ENCODE measurements at places on chromosomes 2 and 18.

GRCh38 chr2:118207889-118208288 is 119.6 kb downstream of the INSIG2 start:
- no peak for DNase-seq

DNA sequence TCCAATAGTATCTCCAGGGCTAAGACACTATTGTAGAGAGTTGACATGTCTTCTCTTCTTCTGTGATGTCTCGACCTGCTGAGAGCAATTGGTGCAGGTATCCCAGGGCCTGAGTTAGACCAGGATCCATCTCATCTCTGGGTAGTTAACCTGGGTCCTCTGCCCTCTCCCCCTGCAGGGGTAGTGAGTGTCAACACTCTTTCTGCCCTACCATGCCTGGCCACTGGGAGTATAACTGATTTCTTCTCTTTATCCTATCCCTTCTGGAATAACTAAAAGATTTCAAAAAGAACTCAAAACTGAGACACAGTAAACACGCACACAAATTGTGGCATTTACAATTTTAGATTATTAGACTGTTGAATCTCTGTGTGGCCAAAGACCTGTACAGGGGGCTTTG is 20.8 kb upstream of the SIX3 start:
- no peak for DNase-seq

- DNase-seq, result no peak
Measured at GRCh38 chr2:61478086-61478485, 7.2 kb upstream of the USP34 start.

DNA sequence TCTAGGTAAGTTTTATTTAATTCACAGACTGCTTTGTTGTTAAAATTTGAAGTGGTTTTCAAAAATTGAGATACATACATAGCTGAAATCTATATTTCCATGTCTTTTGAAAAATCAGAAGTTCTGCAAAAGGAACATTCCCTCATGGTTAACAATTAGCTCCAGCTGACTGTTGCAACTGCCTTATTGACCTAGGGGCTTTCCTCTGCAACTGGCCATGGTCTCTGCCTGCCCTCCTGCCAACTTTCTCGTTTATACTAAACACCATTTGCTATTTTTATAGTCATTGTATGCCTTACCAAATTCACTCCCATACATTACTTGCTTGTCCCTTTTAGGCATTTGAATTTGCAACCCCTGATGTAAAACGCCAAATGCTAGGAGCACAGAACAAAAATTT is 107.2 kb downstream of the PID1 start:
- DNase-seq, result no peak

DNA sequence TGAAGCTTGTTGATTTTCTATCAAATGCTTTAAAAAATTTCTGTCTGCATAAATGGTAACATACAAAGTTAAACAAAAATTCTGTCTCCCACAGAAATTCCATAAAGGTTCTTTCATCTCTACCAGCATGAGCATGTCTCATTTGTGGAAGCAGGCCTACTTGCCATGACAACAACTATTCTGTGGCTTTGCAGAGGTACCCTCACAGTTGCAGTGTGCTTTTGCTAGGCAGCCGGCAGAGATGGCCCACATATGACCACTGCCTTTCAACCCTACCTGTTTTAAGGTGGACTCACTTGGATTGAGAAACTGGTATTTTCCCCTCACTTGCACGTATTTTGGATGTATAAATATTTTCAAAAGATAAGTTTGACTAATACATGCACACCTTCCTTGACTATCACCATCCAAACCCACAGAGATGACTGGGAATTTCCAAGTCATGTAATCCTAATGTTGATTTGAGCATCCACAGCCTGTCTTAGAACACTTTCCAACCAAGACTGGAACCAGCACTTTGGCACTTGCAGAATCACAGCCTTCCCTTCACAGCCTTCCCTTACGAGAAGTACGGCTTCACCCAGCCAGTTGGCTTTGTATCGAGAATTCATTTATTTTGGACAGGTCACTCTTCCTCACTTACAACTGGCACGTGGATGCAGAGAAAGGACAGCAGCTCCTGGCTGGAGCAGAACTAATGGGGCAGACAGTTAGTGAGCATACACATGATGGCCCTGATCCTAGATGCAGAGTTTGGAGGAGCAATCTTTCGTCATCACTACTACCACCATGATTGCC is 9.3 kb upstream of the FHL2 start:
- DNase-seq, result no peak

DNA sequence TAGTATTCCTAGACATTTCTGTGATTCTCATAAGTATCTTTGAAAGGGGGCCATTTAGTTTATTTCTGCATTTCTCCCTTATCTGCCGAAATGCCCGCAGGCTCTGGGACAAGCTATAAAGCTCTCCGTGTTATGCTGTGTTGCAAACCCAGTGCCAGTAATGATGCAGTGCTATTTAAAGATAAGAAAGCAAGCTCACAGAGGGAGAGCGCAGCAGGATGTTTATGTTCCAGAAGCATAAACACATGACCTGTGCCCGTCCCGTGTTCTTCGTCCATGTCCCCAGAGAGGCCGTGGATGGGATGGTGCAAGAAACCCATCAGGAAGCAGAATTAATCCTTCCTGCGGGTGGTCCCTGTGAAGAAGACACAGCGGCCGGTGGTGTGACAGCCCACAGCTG is 99.4 kb downstream of the NEDD4L start:
- no peak for DNase-seq

- no peak for DNase-seq
Measured at GRCh38 chr18:74982946-74983635, 225.8 kb downstream of the PTGR3 start.

DNA sequence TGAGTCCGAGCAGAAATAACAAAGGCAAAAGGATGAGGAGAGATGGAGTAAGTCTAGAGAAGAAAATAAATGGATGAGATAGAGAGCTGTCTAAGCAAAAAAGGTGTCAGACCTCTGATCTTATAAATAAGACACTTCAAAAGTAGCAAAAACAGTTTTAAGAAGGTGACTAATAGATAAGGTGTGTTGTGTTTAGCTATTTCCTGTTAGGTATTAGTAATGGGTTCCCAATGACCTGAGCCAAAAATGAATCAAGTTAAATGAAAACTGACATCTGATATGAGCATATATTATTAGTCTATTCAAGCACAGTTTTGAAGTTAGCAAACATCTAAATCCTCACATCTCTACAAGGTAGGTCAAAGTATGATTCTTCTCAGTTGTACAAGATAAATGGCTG is 10.6 kb downstream of the SUPT7L start:
- DNase-seq, result no peak

- DNase-seq, result no peak
Measured at GRCh38 chr2:39657287-39657937, 8.3 kb upstream of the TMEM178A start.

- DNase-seq, result no peak
Measured at GRCh38 chr2:200679535-200679934, 93.7 kb downstream of the AOX1 start.

DNA sequence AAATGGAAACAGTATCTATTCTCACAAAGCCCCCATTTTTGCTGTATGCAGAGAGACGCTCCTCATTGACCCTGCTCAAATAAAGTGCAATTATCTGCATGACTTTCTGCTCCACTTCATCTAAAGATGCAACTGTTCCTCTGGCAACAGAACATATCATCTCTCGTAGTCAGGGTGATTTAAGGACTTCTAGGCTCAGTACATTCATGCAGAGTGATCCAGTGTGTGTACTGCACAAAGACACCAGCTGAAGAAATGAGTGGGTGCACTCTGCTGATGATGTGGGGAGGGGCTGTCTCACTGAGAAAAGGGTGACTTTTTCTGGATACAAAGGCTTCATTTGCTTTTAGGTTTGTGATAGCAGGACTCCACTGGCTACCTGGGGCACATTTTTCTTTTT is 355.2 kb downstream of the GALNT13 start:
- no peak for DNase-seq

- no peak for DNase-seq
Measured at GRCh38 chr2:74700643-74701372, 46.8 kb downstream of the SEMA4F start.

- no peak for DNase-seq
Measured at GRCh38 chr2:226079196-226079595, 679.7 kb downstream of the NYAP2 start.

DNA sequence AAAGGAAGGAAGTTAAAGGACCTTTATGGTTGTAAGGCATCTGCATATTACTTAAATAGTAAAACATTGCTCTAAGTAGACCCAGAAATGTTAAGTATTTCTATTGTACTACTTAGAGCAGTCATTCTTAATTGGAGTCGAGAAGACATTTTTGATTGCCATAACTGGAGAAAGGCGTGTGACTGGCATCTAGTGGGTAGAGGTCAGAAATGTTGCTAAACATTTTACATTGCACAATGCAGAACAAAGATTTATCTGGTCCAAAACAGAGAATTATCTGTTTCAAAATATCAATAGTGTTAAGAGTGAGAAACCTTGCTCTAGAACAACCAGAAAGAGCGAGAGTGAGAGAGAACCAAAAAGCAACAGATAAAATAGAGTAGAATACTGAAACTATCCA is 23.3 kb upstream of the ROCK1 start:
- no peak for DNase-seq

GRCh38 chr2:86623043-86623493 is 597 bp downstream of the RNF103 start:
- DNase-seq, result peak; percentile 57

DNA sequence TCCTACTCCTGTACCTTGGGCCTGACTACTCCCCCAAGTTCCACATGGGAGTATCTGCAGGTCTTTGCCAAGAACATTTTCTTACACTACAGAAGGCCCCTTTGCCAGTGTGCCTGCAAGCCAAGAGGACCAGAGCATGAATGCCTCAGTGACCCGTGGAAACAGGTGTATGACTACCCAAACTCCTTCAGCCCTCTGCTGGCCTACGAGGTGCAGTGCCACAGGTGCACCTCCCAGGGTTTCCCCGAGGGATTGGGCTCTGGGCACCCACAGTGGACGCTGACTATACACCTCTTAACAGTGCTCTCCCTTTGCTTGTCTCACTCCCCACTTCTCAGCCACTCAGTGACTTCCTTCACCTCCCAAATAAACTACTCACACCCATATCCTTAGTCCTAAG is 91.4 kb downstream of the COL6A3 start:
- no peak for DNase-seq

- DNase-seq, result no peak
Measured at GRCh38 chr18:10893196-10893595, 256.2 kb downstream of the PIEZO2 start.

GRCh38 chr2:207224791-207225482 is 59.2 kb upstream of the KLF7 start:
- no peak for DNase-seq

GRCh38 chr2:138922973-138923563 is 142.9 kb upstream of the NXPH2 start:
- DNase-seq, result no peak

DNA sequence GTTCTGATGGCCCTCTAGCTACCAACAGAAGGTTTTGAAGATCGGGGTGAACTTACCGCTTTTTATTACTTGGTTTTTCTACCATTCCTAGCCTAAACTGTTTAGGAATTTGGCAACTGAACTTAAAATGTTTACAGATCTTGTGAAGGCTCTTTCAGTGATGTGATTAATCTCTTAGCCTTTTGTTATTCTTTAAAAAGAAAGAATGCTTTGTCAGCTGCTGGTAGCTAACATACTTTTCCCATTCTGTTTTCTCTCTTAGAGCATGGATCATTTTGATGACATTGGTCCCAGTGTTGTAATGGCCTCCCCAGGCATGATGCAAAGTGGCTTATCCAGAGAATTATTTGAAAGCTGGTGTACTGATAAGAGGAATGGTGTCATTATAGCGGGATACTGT is 18.1 kb downstream of the CPSF3 start:
- DNase-seq, result no peak

DNA sequence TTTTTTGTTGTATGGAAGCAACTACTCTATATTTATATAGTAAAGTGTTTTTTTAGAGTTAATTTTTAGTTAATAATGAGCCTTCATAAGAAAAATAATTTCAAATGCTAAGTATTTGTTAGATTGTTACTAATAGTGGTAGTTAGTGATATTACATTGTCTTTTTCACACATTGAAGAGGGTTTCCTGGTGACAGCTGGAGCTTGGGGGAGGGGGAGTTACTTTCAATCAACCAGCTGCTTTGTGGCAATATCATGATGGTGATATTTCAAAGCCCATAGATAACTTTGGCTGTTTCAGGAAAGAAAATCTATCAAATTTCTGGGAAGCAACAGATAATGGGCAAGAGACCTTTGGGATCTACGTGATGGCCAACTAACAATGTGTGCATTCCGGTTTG is 4.1 kb downstream of the RHBDD1 start:
- no peak for DNase-seq

Measured in germinal center (tissue), 1 donor.